ENCODE measurements at places on chromosomes 7 and 10.

- no peak for DNase-seq
Observed at GRCh38 chr10:85250304-85250703, 921.9 kb downstream of the CCSER2 start.

DNA sequence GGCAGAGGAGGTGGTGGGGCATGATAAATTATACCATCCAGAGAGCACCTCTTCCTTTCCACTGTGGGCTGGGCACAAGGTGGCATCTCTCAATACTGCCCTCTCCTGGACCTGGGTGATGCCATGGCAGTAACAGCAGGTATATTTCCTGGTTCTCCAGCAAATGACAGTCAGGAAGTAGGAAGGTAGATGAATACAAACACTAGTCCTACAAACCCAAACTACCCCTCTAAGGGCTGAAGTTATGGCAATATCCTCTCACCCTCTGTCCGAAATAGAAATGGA, 1004.9 kb downstream of the KCNMA1 start:
- no peak for DNase-seq

- DNase-seq: no peak
Observed at GRCh38 chr7:70356085-70356786, 758.0 kb downstream of the AUTS2 start.

DNA sequence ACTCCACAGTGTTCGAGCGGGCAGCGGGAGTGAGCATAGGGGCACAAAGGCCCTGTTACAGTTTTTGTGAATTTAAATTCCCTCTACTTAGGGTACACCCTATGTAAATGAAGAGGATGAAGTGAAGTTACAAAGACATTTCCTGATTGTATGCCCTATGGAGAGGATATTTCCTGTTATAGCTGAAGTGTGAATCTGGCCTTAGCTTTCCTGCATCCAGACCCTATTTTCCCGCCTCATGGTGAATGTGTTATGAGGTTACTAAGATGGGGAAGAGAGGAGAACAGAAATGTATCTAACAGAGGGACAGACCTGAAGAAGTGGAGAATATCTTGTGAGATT, 37.8 kb upstream of the COMMD3 start:
- DNase-seq: no peak

DNA sequence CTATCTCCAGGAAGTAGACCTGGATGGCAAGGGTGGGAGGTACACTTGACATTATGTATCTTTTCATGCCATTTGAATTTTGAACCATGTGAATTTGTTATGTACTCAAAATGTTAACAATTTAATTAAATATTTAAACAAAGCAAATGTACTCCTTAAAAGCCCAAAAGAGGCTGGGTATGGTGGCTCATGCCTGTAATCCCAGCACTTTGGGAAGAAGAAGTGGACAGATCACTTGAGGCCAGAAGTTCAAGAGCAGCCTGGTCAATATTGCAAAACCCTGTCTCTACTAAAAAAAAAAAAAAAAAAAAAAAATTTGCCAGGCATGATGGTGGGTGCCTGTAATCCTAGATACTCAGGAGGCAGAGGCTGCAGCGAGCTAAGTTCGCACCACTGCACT, 136.9 kb upstream of the ASAH2 start:
- no peak for DNase-seq

DNA sequence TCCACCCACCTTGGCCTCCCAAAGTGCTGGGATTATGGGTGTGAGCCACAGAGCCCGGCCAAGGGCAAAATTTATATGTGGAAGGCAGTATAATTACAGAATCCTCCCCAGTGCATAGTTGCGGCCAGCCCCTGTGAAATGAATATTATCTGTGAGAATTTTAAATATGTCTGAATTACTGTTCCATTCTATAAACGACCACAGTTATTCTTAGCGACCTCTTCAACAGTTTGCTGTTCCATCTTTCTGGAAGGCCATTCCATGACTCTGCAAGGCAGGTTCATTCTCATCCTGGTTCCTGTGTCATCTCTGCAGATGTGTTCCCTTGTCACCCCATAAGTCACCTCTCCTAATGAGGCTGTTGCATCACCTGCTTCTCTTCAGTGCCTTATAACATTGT, 90.7 kb downstream of the CCDC3 start:
- DNase-seq: no peak

DNA sequence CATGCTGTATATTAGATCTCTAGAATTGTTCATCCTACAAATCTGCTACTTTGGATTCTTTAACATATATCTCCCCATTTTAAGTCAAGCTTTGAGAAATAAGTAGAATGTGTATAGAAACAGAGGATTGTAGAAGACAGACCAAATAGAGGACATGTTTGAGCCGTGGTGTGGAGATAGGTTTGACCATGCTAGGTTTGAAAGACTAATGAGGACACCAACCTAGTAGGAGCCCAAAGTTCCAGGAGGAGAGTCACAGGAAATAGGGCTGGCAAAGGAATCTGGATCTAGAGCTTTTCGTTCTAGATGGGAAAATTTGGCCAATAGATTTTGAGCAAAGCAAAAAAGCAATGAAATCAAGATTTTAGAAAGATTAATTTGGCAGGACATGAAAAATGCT, 60.5 kb upstream of the TBX20 start:
- no peak for DNase-seq

- DNase-seq: no peak
Observed at GRCh38 chr10:28020993-28021982, 22.4 kb upstream of the ODAD2 start.

Data from cortex of kidney (tissue), 1 donor.